ENCODE measurements at places on chromosomes 6 and 20.

GRCh38 chr20:52987295-52987694 lies 15.1 kb downstream of the TSHZ2 start:
- DNase-seq = no peak

- no peak for DNase-seq
These were observed 245.2 kb downstream of the ADGRB3 start for GRCh38 chr6:68880050-68880813.

DNA sequence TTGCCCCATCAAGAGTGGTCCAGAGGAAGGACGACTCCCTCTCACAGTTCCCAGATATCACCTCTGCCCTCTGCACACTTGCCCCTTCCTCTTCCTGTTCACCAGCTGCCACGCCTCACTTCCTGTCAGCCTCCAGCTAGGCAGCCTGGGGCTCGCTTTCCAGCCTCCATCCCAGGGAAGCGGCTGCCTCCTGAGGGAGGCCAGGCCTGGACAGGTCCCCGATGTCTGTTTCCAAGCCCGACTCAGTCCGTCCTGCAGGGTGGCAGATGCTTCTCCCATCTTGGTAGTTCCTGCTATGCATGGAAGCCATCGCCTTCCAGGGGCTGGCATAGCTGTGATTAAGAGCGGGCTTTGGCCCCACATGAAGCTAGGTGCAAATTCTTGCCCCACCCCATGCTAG lies 233.5 kb upstream of the PMEPA1 start:
- no peak for DNase-seq

- DNase-seq = no peak
These were observed 23.9 kb upstream of the E2F3 start for GRCh38 chr6:20377623-20378265.

DNA sequence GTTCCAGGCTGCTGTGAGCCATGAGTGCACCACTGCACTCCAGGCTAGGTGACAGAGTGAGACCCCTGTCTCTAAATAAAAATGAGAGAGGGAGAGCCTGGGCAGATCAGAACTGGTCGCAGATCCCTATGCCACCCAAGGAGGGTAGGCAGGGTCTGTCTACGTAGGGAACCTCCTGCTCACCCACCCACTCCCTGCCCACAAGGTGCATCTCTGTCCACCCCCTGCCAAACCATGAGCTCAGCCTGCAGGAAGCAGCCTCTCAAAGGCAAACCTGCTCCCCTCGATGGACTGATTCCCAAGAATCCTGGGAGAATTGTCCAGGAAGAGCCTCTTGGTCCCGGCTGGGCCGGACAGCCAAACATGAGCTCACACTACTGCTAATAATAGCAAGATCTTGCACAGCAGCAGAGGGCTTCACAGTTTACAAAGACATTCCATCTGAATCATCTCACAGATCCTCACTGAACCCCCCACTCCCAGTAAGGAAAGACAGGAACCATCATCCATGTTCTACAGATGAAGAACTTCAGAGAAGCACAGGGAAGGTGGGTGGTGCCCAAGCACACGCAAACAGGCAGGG lies 27.8 kb upstream of the TLDC2 start:
- DNase-seq = no peak

- no peak for DNase-seq
These were observed 7.8 kb upstream of the BTN3A1 start for GRCh38 chr6:26394289-26394688.
